ENCODE measurements at places on chromosomes 11 and 22.

DNA sequence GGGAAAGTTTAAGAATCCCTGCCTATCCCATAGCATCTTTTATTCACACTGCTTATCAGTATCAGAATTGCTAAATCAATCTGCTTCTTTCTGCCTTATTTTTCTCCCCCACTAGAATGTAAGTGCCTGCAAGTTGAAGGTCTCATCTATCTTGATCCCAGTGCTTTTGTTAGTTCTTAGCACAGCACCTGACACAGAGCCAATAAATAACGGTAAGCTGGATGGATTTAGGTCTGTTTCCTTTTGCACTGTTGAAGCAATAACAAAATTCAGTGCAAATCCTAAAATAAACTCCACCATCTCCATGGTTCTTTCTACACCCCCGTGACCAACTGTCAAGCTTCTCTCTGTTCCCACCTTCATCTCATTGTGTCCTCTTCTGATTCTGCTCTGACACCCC, 36.7 kb upstream of the CD44 start:
- DNase-seq, result no peak

GRCh38 chr11:116736763-116737162, 36.0 kb downstream of the BUD13 start:
- DNase-seq, result no peak

DNA sequence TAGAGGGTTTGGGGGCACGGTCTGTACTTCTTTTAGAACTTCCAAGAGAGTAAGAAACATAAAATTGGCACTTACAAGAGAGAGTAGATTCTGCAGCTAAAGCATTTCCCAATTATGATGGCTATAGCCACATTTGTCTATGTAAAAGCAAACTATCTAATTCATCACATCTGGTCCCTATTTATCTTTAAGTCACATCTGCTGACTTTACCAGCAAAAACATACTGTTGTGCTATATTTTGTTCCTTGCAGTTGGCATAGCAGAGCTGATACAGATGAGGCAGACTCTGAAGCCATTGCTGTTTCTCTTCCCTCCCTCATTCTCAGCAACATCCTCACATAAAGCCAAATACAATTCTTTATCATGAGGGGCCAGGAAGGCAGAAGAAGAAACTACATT, 1533.5 kb upstream of the RAG2 start:
- DNase-seq, result no peak

- no peak for DNase-seq
These were observed 13.9 kb upstream of the RASSF10 start for GRCh38 chr11:12995188-12995587.

GRCh38 chr22:39205344-39206021, 39.3 kb downstream of the PDGFB start:
- DNase-seq, result peak; percentile 11

DNA sequence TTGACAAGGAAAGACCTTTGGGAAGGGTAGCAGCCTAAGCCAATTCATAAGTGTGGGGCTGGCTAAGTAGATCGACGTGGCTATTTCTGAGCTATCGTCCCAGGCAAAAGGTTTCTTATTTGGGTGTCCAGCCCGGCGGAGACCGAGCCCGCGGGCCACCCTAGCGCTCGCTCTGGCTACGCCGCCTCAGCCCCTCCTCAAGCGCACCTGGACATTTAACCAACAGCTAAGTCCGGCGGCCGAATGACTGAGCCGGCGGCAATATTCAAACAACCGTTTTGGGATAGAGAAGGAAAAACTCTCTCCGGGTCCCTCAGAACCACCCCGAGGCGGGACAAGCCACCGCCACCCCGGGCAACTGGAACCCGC, 457 bp downstream of the RNF141 start:
- no peak for DNase-seq

DNA sequence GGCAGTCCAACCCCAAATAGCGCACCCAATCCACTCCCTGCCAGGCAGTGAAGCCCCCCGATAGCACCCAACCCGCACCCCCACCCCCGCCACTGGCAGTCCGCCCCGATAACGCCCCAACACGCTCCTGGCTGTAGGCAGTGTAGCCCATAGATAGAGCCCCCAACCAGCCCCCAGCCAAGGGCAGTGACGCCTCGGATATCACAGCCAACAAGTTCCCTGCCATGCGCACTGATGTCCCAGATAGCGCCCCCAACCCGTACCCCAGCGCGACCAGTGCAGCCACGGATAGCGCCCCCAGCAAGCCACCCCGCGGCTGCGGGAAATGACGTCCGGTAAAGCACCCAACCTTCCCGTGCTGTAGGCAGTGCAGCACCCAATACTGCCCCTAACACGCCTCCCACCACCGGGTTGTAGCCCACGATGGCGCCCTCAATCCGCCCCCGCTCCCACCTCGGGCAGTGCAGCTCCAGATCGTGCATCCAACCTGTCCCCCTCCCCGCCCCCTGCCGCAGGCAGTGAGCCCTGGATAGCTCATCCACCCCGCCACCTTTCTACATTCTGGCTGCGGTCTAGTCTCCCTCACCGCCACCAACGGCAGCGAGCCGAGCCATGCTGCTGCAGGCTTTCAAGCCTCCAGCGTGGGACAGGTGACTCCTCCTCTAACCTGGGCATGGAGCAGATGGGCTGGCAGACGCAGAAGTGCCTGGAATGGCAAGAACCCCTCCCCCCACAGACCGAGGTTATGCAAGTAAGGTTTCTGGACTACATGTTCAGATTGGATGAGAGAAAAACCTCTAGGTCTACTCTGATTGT, 625 bp downstream of the RFPL2 start:
- DNase-seq, result no peak

GRCh38 chr11:102864724-102865123, 10.1 kb downstream of the MMP12 start:
- DNase-seq, result no peak

DNA sequence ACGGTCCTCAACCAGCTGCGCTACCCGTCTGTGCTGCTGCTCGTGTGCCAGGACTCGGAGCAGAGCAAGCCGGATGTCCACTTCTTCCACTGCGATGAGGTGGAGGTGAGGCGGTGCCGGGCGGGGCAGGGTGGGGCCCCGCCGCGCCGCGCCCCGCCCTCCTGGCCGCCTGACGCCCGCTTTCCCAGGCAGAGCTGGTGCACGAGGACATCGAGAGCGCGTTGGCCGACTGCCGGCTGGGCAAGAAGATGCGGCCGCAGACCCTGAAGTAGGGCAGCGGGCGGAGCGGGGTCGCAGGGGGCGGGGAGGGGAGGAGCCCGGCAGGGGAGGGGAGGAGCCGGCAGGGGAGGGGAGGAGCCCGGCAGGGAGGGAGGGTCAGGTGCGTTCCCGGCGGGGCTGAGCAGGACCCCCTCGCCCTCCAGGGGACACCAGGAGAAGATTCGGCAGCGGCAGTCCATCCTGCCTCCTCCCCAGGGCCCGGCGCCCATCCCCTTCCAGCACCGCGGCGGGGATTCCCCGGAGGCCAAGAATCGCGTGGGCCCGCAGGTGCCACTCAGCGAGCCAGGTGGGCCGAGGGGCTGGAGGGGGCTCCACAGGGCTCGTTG, 14.7 kb downstream of the EPS8L2 start:
- peak; percentile 37 for DNase-seq

- no peak for DNase-seq
These were observed 4.1 kb upstream of the USP18 start for GRCh38 chr22:18145676-18146388.

All from effector memory CD4-positive, alpha-beta T cell (primary cell).